ENCODE measurements at places on chromosomes 3 and 15.

DNA sequence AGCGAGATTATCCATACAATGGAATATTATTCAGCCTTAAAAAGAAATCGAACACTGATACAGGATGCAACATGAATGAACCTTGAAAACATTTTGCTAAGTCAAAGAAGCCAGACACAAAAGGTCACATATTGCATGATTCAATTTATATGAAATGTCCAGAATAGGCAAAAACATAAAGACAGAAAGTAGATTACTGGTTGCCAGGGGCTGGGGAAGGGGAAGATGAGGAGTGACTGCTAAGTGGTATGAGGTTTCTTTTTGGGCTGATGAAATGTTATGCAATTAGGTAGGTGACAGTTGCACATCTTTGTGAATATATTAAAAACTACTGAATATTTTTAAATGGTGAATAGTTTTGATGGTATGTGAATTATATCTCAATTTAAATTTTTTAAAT is 38.3 kb downstream of the LRRFIP2 start:
- no peak for DNase-seq

DNA sequence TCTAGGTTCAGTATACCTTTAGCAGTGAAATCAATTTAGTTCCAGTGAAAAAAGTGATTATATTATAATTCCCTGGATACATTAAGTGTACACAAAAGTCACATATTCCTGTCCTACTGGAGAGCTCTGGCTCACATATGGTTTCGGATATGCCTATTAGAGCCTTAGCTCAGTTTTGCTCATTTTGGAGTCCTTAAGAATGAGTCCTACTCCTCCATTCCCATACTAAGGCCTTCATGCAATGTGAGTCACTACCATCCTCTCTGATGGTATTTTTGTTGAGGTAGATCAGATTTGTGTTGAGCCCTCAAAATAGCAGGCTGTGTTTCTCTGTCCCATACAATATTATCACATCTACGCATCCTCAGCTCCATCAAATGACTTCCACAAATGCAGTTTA is 294.2 kb upstream of the COL8A1 start:
- DNase-seq = no peak

DNA sequence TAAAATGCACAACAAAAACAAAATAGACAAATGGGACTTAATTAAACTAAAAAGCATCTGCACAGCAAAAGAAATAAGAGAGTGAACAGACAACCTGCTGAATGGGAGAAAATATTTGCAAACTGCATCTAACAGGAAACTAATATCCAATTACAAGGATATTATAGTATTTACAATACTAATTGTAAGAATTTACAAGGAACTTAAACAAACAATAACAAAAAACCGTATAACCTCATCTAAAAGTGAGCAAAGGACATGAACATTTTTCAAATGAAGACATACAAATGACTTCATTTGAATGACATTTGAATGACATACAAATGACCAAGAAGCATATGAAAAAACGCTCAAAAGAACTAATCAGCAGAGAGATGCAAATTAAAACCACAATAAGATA is 66.4 kb downstream of the CSNK1G1 start:
- no peak for DNase-seq

- DNase-seq = no peak
These were observed 18.5 kb downstream of the NPHP3 start for GRCh38 chr3:132703733-132704132.

GRCh38 chr3:72343078-72343477 is 505.2 kb downstream of the SHQ1 start:
- DNase-seq = no peak

DNA sequence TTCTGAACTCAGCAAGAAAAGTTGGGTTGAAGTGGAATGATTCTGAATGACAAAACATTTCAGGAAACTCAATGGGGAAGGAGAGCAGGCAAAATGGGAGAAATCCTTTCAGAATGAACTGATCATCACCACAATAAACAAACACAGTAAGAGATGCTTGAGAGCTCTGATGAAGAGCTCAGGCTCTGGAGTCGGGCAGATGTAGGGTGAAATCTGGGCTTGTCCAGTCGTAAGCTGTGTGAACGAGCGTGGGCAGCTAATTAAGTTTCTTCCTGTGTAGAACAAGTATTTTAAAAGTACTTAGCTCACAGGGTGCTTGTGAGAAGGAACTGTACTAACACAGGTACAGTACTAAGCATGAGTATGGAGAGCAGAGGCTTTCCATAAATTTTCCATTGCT is 406.2 kb downstream of the FOXP1 start:
- no peak for DNase-seq

GRCh38 chr3:5505163-5505562 is 317.7 kb downstream of the EDEM1 start:
- DNase-seq = no peak

DNA sequence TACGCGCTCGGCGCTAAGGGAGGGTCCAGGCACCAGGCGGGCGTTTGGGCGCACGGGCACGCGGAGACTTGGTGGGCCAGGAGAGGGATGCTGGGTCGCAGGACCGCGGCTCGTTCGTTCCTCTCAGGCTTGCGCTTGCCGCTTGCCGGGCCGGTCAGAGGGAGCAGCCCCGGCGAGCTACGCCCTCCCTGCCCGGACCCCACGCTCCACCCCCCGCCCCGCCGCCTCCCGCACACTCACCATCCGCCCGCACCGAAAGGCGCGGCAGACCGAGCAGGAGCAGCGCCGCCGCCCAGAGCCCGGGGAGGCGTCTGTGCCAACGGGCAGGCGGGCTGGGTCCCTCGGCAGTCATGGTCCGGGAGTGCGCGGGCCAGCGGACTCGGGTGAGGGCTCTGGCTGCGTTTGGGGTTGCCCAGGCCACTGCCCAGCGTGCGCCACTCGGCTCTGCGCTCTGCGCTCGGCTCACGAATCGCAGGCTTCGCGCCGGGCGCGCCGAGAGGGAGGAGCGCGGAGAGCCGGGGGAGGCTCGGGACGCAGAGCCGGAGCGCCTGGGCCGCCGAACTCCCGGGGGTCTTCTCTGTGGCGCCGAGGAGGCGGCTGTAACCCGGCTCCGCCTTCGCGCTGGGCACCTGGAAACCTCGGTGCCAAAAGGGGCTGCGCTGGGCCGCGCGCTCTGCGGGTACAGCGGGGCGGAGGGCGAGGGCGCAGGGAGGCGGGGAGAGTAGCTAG is at the start of gene SUSD5:
SUSD5 (minus strand) TSS at position 365 of the 729 bp plus-strand sequence; CDS start at position 352, 13 bp downstream.
- DNase-seq = no peak

- no peak for DNase-seq
These were observed 104.9 kb upstream of the RPL32 start for GRCh38 chr3:12946251-12946648.
